AG08395 (cell line): ENCODE measurements at places on chromosomes 11 and 22.

DNA sequence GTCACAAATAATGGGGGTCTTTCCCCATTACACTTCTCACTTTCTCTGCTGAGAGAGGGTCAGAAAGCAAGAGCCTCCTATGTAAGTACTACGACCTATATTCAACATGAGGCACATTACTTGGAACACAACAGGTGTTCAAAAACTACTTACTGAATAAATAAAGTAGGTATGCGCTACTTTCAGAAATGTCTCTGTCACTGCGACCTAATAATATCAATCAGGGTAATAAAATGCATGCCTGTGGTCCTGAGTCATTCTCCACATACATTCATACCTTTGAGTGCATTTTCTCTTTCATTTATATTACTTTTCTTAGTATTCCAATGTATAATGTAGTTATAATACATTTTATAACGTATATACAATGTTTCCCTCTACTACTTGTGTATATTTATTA lies 838.9 kb downstream of the DLG2 start:
- DNase-seq = no peak

- no peak for DNase-seq
Observed at GRCh38 chr11:118322721-118323120, 18.2 kb downstream of the CD3E start.

GRCh38 chr22:46060292-46061123 lies 83.5 kb upstream of the WNT7B start:
- DNase-seq = no peak

DNA sequence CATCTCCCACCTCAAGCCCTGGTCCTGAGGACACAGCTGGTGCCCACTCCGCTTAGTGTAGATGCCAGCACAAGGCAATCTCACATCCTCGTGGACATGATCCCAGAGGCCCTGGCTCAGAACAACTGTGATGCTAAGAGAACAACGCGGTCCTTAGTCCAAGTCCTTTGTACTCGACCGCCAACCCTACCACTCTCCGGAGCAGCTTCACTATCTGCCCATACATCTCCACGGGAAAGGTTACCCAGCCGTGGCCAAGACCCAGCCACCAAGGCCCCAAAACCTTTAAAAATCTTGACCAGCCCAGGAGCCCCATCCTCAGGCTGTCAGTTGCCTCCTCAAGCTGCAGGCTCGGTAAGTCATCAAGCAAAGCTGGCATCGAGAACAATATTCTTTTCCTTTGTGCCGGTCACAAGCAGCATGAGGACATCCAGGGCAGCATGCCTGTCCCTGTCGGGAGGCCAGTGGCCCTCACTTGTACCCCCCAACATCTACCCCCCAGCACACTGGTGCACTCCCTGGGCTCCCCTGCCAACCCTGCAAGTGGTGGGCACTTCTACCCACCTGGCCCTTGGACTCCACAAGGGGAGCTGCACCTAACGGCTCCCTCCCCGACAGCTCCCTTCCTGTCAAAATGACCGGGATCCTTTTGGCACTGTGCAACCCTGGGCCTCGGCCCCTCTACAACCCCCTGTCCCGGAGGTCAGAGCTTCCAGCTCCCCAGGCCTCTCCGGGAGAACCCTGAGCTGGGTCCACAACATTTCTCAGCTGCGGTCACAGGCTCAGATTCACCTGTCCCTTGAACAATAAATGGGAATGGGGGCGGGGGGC lies 2.5 kb downstream of the OSBPL5 start:
- DNase-seq = no peak

GRCh38 chr11:111633756-111634362 lies 31.6 kb downstream of the SIK2 start:
- DNase-seq = peak; percentile 9
